Left lobe of liver (tissue), 2 donors: ENCODE measurements at places on chromosomes 12 and 14. TPM values are rescaled to one million over a fixed set of nuclear protein-coding genes. Genes with fewer than 3 reads are reported as not detected.
A peak's percentile ranks its signal among the peaks of the same experiment; 100 is the strongest.

GRCh38 chr14:94292872-94293577 lies at the start of gene SERPINA10:
TSS of gene SERPINA10 (minus strand) at chr14:94293268. CDS start at chr14:94290593, 2,675 bp downstream.
- peak; percentile 83 for DNase-seq

DNA sequence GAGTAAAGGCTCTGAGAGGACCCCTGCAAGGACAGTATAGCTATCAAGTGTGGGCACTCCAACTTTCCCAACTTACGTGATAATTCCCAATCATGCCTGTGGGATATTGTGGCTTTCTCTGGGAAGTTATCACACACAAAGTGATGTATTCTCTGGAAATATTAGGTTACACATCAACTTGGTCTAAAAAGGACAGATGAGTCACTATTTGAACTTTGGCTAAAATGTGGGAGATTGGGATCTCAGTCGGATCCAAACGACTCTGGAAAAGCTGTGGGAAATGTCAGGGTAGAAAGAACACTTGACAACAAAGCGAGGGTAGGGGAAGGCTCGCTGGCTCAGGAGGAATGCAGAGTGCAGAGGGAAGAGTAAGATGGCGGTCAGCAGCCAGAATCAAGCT lies 1048.9 kb downstream of the BCL11B start:
- no peak for DNase-seq

DNA sequence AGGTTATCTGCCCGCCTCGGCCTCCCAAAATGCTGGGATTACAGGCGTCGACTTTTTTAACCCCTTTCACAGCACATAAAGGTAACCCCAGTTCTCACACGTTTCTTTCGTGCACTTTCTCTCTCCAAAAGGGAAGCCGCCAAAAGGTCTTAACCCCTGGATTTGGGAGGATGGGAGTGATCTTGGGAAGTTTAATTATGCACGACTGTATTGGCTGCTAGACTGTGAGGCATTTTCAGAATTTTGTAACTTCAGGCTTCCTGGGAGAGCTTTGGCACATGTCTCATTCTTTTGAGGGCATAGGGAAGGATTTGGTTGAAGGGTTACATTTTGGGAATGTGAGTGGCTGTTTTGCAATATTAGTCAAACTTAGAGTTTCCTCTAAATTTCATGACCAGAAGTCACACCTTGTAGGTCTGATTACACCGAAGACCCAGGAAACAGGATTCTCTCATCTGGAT lies 1.4 kb upstream of the SMARCC2 start:
- no peak for DNase-seq

DNA sequence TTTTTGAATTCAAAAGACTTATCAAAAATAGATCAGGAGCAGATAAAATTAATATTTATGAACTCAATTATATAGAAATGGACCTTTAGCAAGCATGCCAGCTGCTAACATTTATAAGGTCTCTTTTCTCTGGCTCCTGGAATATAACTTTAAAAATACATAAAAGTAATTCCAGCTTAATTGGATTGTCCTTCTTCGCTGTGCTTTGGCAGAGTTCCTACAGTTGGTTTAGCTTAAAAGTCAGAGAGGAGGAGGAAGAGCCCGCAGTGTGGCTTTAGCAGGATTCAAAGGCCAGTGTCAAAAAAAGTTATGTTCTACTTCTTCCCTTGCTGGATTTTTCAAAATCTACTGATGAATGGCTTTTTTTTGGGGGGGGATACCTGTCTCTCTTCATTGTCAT lies 1484.9 kb upstream of the TMEM132C start:
- no peak for DNase-seq

TAS2R10 gene
- not detected for total RNA-seq

CEBPE gene
- total RNA-seq = not detected

- DNase-seq = no peak
Measured at GRCh38 chr12:46517579-46517962, 145.0 kb upstream of the SLC38A2 start.

C14orf132 gene
- 4.7 TPM for total RNA-seq

CLMN gene
- total RNA-seq = 67.7 TPM

SLC22A17 gene
- total RNA-seq = 3.6 TPM

GRCh38 chr12:28122756-28123155 lies 67.5 kb upstream of the CCDC91 start:
- DNase-seq = no peak

- no peak for DNase-seq
Measured at GRCh38 chr14:105139831-105140239, 28.7 kb downstream of the JAG2 start.

MANSC4 gene
- total RNA-seq = not detected

- DNase-seq = no peak
Measured at GRCh38 chr14:56292970-56293369, 174.8 kb downstream of the PELI2 start.

GRCh38 chr14:76237349-76237990 lies 85.7 kb downstream of the GPATCH2L start:
- no peak for DNase-seq

DNA sequence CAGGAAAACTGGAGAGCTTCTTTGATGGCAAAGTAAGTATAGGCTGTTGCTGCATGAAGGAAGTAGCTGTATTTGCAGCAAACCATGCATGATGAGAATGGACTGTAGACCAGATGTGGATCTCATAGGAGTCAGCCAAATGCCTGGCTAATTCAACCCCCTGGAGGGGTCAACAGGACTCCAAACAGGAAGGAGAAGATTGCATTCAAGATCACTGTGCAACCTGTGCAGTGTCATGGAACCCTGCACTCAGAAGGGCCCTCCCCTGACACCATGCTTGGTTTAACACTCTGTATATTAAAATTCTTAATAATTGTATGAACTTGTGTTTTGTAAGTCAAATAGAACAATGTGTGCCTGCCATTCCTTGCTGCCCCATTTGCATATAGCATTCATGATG lies 225.1 kb upstream of the FSCB start:
- no peak for DNase-seq

RNF212B gene
- not detected for total RNA-seq

DNA sequence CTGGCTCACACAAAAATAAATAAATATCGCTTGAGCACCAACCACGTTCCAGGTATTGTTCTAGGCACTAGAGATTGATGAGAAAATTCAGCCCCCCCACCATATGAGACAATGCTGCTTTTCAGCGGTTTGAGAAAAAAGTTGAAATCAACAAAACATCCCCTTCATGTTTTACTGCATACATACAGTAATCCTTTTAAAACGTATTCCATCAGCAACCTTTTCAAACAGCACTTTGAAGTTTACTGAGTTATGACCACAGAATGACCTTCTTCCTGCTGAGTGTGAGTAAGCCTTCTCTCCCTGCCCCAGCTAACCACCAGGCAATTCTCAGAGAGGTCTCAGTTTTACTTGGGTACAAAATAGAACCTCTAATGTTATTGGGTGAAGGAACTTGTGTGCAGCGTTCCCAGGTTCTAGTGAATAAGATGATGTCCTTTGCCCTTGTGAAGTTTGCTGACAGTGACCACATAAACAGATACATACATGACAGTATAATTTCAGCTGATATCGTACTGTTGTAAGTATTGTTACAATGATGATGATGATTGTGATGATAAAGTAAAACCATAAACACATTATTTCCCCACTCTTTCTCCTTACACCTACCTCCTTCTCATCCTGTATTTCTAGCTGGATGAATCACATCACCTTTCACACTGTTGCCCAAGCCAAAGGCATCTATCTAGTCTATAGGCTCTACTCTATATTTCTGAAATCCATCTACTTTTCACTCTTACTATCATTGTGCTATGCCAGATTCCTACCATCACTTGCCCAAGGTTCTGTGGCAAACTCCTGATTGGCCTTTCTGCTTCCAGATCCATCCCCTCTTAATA lies 124.4 kb upstream of the KRR1 start:
- DNase-seq = no peak

DNA sequence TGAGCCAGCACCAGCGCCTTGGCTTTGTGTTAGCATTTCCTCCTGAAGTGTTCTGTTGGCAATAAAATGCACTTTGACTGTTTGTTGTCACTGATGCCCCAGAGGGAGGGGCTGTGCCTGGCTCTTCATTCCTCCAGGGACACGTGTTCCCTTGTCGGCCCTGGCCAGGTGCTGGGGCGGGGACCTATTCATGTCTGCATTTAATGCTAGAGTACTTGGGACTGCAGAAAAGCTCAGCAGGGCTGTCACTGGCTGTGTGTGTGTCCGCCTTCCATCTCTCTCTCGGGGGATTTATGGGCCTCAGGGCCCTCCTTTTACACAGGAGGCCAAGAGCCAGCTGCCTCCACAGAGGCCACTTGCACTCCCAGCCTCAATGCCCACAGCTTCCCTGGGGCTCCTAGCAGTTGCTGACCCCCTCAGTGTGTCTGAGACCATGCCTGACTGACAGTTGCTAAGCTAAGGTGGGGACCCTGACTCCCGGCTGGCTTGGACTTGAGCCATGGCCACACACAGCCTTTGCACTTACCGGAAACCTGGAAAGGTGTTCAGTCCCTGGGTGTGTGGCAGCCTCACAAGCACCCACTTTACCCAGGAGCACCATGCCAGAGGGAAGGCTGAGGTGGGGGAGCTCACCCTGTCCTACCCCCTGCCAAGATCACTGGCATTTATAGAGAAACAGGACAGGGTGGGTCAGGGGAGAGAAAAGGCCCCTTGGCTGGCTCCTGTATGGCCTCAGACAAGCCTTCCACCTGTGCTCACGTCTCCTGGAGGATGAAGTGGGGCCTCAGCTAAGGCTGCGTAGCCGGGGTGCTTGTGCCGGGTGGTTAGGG lies 27.8 kb downstream of the HIP1R start:
- DNase-seq = peak; percentile 91

GRCh38 chr12:9040484-9041186 lies 51.3 kb downstream of the KLRG1 start:
- no peak for DNase-seq

A2M gene
- 915 TPM for total RNA-seq

GRCh38 chr14:104898870-104899510 lies 25.7 kb upstream of the PLD4 start:
- DNase-seq = no peak

- no peak for DNase-seq
Measured at GRCh38 chr12:28631831-28632230, 441.6 kb downstream of the CCDC91 start.

DNA sequence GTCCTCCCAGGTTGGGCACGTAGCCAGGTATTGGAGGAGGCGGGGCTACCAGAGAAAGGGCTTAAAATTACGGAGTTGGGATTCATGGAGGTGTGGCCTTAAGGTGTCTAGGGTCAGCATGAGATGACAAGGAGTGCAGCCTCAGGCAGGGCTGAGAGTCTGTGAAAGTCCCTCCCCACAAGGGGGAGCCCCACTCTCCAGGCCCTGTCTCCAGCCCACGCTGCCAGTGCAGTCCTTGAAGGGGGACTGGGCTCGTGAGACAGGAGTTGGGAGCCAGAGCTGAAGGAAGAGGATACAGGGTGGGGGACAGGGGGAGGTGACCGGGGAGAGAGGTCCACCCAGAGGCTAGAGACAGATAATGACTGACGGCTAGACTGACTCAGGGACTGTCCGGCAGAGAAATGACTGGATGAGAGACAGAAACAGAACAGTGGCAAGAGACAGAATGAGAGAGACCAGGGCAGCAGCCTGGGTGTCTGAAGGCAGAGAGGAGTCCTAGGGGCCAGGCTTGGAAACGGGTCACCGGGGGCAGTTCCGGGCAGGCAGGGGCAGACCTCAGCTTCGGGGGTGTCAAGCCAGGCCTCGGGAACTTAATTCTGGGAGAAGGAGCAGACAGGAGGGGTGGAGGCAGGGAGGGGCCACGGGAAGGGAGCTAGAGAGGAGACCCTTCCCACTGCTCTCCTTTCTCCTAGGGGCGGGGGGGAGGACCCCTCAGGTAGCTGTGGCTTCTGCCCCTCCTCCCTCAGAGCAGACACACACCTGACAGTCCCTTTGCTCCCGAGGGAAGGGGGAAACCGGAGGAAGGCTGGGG lies 970 bp downstream of the CDH24 start:
- DNase-seq = peak; percentile 60

LBHD2 gene
- total RNA-seq = not detected

DNA sequence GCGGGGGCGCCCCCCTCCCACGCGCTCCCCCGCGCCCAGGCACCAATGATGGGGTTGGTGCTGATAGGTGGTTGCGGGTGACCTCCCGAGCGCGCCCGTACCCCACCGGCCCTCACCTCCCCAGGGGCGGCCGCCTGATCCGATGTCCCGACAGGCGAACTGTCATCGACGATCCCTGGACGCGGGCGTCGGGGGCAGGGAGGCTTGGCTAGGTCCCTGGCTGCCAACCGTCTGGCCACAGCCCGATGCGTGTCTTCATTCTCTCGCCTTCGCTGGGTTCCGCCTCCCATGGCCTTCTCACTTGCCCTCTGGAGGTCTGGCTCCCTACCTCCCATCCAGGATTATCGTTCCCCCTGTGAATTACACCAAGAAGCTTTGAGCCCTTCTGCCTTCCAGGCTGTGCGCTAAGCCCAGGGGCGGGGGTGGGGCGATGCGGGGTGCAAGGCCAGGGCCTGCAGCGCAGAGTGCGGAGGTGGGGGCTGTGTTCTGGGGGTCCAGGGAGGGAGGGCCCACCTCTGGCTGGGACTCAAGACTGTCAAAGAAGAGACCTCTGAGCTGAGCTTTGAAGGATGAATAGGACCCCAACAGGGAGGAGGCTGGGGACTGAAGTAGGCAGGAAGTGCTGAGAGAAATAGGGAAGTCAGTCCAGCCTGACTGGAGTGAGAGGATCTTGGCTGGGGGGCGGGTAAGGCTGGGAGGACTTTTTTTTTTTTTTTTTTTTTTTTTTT lies 7.7 kb upstream of the RACGAP1 start:
- DNase-seq = no peak

MOK gene
- total RNA-seq = 3.2 TPM

GRCh38 chr12:79367032-79367589 lies 323.7 kb downstream of the PAWR start:
- DNase-seq = no peak

DNA sequence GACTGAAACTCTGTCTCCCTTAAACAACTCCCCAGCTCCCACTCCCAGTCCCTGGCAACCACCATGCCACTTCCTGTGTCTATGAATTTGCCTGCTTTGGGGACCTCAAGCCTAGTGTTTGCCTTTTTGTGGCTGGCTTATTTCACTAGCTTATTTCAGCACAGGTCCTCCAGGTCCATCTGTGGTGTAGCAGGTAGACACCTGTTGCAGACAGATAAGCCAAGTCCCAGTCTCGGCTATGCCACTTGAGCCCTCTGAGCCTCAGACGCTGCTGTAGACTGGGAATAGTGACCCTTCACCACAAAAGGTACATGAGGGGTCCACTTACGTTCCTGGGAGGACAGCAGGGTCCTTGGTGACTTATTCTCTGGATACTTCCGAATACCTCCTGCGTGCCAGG lies 24.4 kb upstream of the KLC1 start:
- DNase-seq = no peak
